ENCODE measurements at places on chromosomes 4 and X. TPM values are rescaled to one million over a fixed set of nuclear protein-coding genes. Genes with fewer than 3 reads are reported as not detected.

EMCN gene
- total RNA-seq: not detected

SCRG1 gene
- total RNA-seq: not detected

BGN gene
- total RNA-seq: not detected

CPE gene
- total RNA-seq: not detected

All from CD8-positive, alpha-beta T cell (primary cell).